ENCODE measurements at places on chromosomes 11 and 22. TPM values are rescaled to one million over a fixed set of nuclear protein-coding genes. Genes with fewer than 3 reads are reported as not detected.

APOL5 gene
- not detected for total RNA-seq

SEC14L6 gene
- 0.05 TPM for total RNA-seq

BIRC3 gene
- total RNA-seq = 10.6 TPM

H19 gene
- total RNA-seq = 611 TPM

USH1C gene
- total RNA-seq = not detected

MUC5AC gene
- total RNA-seq = not detected
